Cerebellum (tissue), 4 donors: ENCODE measurements at places on chromosomes 7 and 10. TPM values are rescaled to one million over a fixed set of nuclear protein-coding genes. Genes with fewer than 3 reads are reported as not detected.

Gene PDK4
- total RNA-seq = 7.6 TPM

Gene ZNF479
- total RNA-seq = not detected

Gene SEMA3E
- 5.5 TPM for total RNA-seq

Gene PKD2L1
- total RNA-seq = not detected

Gene AKR1D1
- not detected for total RNA-seq

Gene RBM20
- total RNA-seq = 0.91 TPM

Gene SMO
- total RNA-seq = 20.0 TPM

Gene CYTH3
- 30.1 TPM for total RNA-seq

Gene PLPP4
- total RNA-seq = 27.6 TPM

Gene OPN4
- not detected for total RNA-seq

Gene KCNIP2
- total RNA-seq = 8.3 TPM

- no peak for DNase-seq
Measured at GRCh38 chr10:26879744-26880143, 19.0 kb upstream of the ABI1 start.

DNA sequence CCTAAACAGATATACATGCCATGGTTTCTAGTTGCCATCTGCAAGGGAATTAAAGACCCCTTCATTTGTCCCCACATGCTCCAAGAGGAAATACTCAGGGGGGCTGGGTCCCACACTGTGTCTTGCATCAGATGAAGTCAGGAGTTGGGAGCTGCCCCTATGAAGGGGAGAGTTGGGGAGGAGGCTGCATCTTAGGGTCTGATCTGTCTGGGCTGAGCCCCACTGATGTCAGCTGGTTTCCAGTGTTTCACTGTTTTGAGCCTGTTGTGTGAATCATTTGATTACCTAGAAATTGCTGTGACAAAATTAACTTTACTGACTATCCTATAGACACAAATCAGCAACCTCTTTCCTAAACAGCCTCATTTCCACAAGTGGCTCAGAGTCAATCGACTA, 4.9 kb upstream of the ADCY1 start:
- no peak for DNase-seq

- DNase-seq = no peak
Measured at GRCh38 chr7:2985866-2986265, 57.8 kb downstream of the CARD11 start.

- no peak for DNase-seq
Measured at GRCh38 chr10:69715899-69716606, 85.7 kb upstream of the COL13A1 start.

DNA sequence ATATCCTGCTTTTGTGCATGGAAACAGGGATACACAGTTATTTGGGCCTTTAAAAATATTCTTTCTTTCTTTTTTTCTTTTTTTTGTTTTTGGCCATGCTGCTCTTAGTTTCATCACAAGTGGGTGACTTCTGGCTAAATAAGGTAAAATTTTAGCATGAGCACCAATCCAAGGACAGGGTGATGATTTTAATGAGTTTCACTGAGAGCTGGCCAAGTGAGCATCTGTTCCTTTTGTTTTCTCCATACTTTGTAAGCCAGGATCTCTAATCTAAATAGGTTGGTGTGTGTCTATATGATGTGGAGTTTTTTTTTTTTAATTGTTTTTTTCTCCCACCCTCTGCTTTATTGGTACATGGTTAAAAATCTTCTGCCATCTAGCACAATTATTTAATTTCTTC, 106.8 kb downstream of the POLL start:
- peak; percentile 41 for DNase-seq

DNA sequence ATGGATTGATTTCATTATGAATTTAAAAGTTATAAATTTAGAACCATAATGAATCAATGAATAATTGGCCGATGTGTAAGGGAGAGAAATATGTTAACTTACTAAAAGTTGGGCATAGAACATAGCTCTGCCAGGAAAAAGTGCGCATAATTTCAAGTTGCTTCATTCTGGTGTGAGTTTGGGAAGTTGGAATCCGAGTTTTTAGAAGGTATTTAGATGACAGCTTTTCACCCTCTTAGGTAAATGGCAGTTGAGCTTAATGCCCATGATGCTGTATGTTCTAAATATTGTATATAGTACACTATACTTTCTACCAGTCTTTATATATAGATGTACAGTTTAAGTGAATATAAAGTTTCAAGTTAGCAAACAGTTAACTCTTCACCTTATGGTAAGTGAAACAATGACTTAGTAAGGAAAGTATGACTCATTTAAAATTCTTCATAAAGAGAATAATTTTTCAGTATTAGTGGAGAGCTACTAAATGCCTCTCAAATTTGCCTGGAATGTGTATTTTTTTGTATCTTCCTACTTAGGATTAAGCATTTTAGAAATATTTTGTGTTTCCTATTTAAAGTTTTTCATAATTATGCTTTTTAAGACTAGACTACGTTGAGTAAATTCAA, 1.6 kb downstream of the C1GALT1 start:
- no peak for DNase-seq

GRCh38 chr10:112332509-112333228, 41.2 kb upstream of the ACSL5 start:
- no peak for DNase-seq

DNA sequence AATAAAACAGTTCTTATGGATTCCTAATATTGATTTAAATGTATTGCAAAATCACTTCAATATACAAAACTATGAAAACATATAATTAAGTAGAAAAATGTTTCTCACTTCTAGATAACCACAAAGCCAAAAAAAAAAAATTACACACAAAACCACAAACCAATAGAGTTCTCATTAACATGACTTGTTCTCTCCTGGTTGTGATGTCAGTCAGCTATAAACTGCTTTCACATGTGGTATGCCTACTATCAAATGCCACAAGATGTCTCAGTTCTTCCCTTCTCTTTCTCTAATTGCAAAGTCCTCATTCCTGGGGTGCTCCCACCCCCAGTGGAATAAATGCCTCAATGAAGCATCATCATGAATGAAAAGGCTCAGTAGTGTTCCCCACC, 16.6 kb downstream of the GNAI1 start:
- no peak for DNase-seq

DNA sequence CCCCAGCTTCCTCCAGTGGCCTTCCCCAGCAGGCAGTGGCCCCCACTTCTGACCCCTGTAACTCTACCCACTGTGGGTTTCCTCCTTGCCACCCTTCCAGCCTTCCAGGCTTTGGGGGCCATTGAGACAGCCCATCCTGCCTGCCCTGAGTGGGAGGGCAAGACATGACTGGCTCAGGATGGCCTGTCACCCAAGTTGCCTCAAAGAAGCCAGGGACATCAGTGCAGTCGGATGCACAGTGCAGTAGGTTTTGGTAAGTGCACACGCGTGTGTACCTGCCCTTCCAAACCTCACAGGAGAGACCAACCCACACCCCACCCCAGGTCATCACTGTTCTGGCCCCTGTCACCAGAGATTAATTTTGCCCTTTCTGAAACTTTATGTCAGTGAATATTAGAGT, 22.7 kb downstream of the ZMIZ2 start:
- no peak for DNase-seq

- DNase-seq = no peak
Measured at GRCh38 chr10:7374795-7375194, 36.0 kb downstream of the SFMBT2 start.

DNA sequence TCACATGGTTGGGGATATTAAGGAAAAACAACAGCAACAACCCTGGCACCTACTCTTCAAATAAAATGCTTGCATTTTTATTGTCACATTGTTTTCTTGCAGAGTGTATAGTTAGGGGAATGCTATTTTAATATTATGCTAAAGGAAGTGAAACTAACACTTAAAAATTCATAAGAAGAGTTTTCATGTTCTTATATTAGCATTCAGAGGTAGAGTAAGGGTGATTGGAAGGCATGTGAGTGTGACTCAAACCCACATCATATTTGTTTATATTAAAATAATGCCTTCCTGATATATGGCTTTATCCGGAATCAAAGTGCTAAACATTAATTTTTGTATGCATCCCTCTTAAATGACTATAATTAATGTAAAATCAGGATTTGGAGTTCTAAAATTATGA, 59.8 kb upstream of the TES start:
- DNase-seq = no peak

- DNase-seq = no peak
Measured at GRCh38 chr7:75617634-75618234, 121.0 kb downstream of the HIP1 start.

DNA sequence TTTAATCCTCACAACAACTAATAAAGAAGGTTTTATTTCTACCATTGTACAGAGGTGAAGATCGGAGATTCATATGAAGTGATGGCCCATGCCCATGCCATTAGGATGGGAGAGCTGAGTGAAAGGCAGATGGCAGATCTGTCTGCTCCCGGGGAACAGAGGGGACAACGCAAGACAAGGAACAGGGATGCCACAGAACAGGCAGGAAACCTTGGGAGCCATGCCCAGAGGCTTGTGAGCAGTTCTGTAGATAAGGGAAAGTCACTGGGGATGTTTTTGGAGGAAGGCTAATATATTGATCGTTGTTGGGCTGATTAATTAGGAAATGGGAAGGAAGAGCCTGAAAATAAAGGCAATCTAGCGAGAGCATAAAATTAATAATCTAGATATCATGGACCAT, 73.1 kb upstream of the ITGB1 start:
- DNase-seq = no peak

DNA sequence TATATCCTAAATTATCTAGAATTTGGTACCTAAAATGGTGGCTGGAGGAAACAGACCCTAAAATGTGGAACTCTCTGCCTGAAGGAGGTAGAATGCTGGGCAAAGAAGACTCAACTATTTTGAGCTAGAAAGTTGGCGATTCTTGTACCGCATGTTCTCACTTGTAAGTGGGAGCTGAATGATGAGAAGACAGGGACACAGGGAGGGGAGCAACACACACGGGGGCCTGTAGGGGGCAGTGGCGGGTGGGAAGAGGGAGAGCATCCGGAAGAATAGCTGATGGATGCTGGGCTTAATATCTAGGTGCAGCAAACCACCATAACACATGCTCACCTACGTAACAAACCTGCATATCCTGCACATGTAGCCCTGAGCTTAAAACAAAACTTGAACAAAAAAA, 250.6 kb downstream of the CALN1 start:
- DNase-seq = no peak

GRCh38 chr10:2914741-2915140, 152.6 kb upstream of the PFKP start:
- DNase-seq = no peak

DNA sequence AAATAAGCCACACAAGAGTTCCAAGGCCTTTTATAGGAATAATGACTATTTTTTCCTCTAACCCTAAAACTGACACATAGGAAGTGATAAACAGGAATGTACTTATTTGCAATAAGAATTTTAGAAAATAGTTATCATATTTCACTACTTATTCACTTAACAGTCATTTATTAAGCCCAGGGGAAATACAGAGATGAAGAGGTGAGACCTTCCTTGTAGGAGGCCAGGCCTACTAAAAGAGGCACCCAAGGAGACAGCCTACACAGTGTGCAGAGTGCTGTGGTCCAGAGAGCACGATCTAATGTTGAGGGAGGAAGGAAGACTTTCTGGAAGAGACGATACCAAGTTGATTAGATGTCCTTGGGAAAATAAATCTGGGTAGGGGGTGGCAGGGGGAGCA, 45.0 kb upstream of the PPP1R3C start:
- no peak for DNase-seq

- DNase-seq = no peak
Measured at GRCh38 chr10:124709861-124710260, 34.3 kb downstream of the FAM53B start.

GRCh38 chr7:156918635-156919034, 25.7 kb upstream of the LMBR1 start:
- no peak for DNase-seq

GRCh38 chr10:1050145-1050544, 1.2 kb upstream of the IDI1 start:
- no peak for DNase-seq

GRCh38 chr7:27143950-27144780, 684 bp upstream of the HOXA5 start:
- DNase-seq = no peak

GRCh38 chr7:96996111-96996957, 9.0 kb upstream of the DLX6 start:
- no peak for DNase-seq

DNA sequence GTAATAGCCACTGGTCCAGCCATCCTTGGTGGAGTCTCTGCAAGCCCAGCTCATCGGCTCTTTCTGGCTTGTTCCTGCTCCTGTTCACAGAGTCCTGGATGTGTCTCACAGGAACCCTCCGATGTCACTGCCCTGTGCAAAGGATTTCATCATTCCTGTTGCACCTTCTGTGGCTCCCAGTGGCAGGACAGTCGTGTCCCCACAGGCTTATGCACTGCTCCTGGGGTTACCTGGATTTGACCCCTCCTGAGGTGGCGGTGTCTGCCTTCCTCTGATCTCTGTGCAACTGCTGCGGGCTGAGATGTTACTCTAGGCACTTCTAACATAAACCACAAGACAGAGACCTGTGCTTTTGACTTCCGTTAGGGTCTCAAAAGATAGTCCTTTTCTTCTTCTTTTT, 30.6 kb downstream of the APBB1IP start:
- no peak for DNase-seq

DNA sequence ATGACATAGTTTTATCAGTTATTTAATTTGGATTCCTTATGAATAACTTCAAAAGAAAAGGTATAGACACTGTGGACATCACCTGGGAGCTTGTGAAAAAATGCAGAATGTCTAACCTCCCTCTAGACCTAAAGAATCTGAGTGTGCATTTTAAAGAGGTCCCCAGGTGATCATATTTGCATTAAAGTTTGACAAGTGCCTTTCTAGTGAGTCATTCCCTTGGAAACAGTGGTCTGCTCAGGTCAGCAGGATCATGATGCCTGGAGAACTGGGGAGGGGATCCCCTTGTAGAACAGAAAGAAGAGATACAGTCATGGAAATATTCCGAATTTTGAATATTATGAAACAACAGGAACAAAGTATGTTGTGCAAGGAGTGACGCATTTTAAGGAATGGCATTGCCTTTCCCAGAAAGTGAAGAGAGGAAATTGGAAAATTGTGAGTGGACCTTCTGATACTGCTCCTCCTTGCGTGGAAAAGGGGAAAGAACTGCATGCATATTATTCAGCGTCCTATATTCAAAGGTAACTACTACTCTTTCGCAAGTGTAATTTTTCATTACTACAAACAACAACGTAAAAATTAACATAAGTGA, 4.6 kb downstream of the STEAP2 start:
- no peak for DNase-seq

DNA sequence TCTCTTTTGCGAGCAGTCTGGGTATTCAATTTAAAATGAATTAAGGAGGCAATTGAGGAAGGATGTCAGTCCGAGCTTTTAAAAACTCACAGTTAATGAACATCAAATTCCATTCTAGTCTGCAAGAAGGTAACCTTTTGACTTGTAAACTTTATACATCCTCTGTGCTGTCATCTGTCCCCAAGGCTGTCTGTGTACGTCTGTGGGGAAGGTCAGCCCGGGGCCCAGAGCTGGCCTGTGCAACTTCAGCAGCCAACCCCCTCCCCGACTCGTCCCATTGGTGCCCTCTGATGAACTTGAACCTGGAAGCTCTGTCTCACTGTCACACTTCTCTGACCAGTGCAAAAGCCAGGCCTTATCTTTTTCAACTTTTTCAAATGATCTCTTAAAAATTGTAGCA, 80.3 kb downstream of the CCDC3 start:
- DNase-seq = no peak
